ENCODE measurements at places on chromosomes 7 and 10.
A peak's percentile ranks its signal among the peaks of the same experiment; 100 is the strongest.

DNA sequence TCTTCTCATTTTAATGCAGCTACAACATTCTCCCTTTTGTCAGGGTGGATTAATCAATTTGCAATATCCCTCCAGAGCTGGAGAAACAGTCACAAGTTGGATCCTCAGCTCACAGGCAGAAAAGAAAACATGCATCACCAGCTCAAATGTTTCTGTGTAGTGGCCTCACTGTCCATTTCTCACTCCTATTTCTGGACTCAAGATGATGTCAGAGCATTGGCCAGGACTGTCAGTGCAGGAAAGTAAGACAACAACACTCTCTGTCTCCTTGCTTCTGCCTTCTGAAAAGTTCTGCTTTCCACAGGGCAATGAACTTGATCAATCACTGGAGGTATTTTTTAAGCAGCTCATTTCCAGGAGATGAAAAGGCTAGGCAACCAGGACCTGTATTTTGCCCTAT, 8.2 kb upstream of the SVIL start:
- DNase-seq, result no peak

DNA sequence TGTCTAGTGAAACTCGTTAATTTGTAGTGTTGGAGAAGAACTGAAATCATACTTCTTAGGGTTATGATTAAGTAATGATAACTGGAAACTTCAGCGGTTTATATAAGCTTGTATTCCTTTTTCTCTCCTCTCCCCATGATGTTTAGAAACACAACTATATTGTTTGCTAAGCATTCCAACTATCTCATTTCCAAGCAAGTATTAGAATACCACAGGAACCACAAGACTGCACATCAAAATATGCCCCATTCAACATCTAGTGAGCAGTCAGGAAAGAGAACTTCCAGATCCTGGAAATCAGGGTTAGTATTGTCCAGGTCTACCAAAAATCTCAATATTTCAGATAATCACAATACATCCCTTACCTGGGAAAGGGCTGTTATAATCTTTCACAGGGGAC, 187.6 kb downstream of the CFTR start:
- DNase-seq, result no peak

DNA sequence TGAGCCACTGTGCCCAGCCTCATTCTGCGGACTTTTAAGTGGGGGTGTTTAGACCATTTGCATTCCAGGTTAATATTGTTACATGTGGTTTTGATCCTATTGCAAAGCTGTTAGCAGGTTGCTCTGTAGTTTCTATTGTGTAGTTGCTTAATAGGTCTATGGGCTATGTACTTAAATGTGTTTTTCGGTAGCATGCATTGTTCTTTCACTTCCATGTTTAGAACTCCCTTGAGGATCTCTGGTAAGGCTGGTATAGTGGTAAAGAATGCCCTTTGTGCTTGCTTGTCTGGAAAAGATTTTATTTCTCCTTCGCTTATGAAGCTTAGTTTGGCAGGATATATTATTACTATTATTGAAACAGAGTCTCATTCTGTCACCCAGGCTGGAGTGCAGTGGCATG, 13.4 kb upstream of the LRRD1 start:
- DNase-seq, result no peak

GRCh38 chr10:1507436-1507835, 229.9 kb downstream of the ADARB2 start:
- no peak for DNase-seq

GRCh38 chr7:42274053-42274452, 37.0 kb upstream of the GLI3 start:
- no peak for DNase-seq

GRCh38 chr7:135966341-135967043, 10.7 kb downstream of the MTPN start:
- no peak for DNase-seq

GRCh38 chr10:52071814-52072213, 242.3 kb upstream of the DKK1 start:
- DNase-seq, result no peak

GRCh38 chr7:130961128-130961601, 227.2 kb upstream of the KLF14 start:
- DNase-seq, result no peak

GRCh38 chr10:30656233-30656632, 26.7 kb upstream of the LYZL2 start:
- no peak for DNase-seq

DNA sequence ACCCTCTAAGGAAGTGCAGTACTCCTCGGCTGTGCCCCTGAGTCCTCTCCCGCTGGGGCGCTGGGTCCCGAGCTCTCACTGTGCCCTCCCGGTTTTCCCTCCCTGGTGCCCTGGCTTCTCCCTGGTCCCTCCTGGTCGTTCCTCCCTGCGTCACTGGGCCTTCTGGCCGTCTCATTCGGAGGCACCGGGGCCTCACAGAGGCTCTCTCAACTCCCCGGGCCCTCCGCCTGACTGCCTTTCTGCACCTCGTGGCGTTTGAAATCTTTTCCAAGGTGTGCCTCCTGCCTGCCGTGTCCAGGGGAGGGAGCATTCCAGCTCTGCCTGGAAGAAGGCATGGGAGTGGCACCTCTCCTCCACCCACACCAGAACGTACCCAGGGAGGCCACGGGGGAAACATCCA, 174.3 kb downstream of the TCERG1L start:
- no peak for DNase-seq

DNA sequence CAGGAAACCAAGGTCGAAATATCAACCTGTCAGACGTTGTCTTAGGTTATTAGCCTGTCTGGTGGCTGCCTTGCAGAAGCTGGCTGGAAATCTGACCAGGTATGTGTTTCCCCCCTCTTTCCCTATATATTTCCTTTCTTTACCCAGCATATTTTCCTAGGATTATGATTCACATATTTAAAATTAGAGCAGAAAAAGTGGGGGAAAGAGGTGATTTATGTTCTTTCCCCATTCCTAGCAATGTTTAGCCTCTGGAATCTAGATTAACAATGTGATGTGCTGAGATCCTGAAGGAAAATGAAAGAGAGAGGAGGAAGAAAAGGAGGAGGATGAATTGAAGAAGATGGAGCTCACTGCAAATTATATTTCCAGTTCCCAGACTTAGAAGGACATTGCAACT, 421.4 kb upstream of the AUTS2 start:
- DNase-seq, result no peak

DNA sequence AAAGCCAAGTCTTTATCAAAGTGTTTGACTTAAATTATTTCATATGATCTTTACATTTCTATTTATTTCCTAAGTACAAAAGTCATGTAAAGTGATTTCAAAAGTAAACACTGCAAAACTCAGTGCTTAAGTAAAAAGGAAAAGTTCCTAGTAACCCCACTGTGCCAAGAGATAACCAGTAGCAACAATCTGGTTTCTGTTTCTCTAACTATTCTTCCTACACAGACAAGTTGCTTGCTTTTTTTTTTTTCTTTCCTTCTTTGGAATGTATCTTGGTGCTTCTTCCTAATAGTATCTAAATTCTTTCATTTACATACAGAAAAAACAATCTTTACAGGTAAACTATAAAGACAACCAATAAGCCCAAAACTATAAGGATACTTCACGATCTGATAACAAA, 3.1 kb downstream of the JCAD start:
- no peak for DNase-seq

DNA sequence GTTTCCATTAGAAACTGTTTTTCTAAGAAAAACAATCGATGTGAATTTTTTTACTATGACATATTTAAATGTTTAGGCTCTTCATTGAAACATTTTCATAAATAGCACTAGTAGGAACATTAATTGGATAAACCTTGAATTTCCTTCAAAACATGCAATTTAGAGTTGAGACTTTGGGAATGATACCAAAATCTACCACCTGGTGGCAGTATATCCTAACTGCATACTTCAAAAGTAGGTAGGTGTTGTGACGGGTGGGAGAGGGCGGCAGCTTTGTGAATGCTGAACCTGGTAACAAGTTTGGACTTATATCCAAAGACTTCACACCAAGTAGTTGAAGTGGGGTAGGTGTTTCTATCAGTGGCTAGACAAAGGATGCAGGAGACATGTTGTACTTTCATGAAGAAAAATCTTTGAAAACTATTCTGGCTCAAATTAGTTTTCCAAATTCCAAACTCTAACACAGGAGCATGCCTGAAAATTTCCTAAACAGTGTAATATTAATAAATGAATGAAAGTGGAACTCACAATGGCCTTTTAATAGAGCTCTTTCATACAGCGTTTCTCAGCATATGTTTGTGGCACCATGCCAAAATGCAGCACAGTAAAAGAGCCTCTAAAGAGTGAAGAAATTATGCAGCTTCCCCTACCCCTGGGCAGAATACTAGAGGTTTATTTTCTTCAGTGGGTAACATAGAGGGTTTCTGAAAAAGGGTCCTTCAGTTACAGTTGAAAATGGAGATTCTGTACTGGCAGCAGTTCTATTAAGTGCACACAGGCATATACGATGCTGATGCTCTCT, 201.0 kb upstream of the TPK1 start:
- DNase-seq, result peak; percentile 17

GRCh38 chr10:80474597-80474910, 20.4 kb downstream of the TSPAN14 start:
- no peak for DNase-seq

GRCh38 chr10:22429146-22429545, 83.8 kb downstream of the SPAG6 start:
- no peak for DNase-seq

DNA sequence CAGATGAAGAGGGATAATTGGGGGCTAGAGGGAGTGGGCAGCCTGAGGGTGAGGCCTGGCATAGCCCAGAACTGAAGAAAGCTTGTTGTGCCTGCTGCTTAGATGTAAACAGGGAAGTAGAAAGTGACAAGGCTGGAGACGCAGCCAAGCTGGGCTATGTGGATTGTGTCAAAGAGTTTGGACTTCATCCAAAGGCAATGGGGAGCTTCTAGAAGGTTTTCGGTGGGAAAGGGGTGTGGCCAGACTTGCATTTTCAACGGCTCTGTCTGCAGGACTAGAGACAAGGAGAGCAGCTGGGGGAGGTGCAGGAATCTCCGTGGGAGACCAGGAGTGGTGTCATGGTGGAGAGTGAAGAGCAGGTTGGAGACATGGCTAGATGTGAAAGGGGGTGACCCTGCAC, 48.8 kb downstream of the GOLGA7B start:
- DNase-seq, result no peak

- DNase-seq, result no peak
Measured at GRCh38 chr7:95104739-95105138, 197.3 kb downstream of the PPP1R9A start.

GRCh38 chr10:16195178-16195769, 241.5 kb upstream of the PTER start:
- DNase-seq, result no peak

Data from pancreas (tissue), 10 donors.